Activated naive CD8-positive, alpha-beta T cell treated with anti-CD3 and anti-CD28 coated beads, Interleukin-2, amount 50 U/mL, for 24 hours (primary cell): ENCODE measurements at places on chromosomes 1 and 21.

GRCh38 chr1:209585672-209586071 is 2.2 kb downstream of the CAMK1G start:
- DNase-seq: no peak
- H3K27me3 ChIP-seq: peaks cover 12% of the 10 kb centered on the region
- H3K27ac ChIP-seq: no peak overlapping the region
- no peaks in the 10 kb centered on the region for H3K4me1 ChIP-seq
- no peaks in the 10 kb centered on the region for H3K36me3 ChIP-seq
- H3K4me3 ChIP-seq: no peak overlapping the region

GRCh38 chr1:60942291-60942690 is 140.1 kb upstream of the NFIA start:
- peaks cover 2% of the 10 kb centered on the region for H3K4me1 ChIP-seq
- H3K4me3 ChIP-seq: no peak overlapping the region
- no peak for DNase-seq
- peaks cover 3% of the 10 kb centered on the region for H3K27me3 ChIP-seq
- no peaks in the 10 kb centered on the region for H3K36me3 ChIP-seq

DNA sequence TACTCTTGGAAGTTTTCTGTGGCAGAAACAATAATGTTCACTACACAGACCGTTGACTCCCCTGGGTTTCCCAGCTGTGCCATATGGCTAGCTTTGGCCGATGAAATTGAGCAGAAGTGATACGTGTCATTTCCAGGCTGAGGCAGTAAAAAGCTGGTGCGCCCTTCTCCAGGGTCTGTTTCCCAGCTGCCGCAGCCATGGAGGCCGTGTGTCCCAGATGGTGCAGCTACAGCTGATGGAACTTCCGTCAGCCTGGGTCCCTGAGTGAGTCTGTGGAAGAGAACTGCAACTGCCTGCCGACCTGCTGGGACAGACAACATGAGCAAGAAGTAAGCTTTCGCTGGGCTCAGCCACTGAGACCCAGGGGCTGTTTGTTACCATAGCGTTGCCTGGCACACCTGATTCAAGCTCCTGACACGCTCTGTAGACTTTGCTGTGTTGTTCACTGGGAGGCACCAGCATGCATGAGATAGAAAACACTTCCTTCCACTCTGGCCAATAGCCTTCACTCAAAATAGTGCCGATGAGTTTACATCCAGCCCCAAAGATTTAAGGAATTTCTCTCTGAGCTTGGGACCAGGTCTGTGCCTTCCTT is 116.3 kb upstream of the SLC25A33 start:
- no peaks in the 10 kb centered on the region for H3K36me3 ChIP-seq
- H3K27me3 ChIP-seq: peaks cover 27% of the 10 kb centered on the region
- peaks cover 44% of the 10 kb centered on the region for H3K4me1 ChIP-seq
- H3K27ac ChIP-seq: no peak overlapping the region
- DNase-seq: no peak

GRCh38 chr1:244056577-244056976 is 5.5 kb downstream of the ZBTB18 start:
- no peak for DNase-seq
- no peak overlapping the region for H3K4me3 ChIP-seq
- H3K27me3 ChIP-seq: no peaks in the 10 kb centered on the region
- peaks cover 21% of the 10 kb centered on the region for H3K4me1 ChIP-seq
- no peaks in the 10 kb centered on the region for H3K36me3 ChIP-seq

- H3K36me3 ChIP-seq: no peaks in the 10 kb centered on the region
- H3K27ac ChIP-seq: no peak overlapping the region
- no peak overlapping the region for H3K4me3 ChIP-seq
- peaks cover 9% of the 10 kb centered on the region for H3K27me3 ChIP-seq
- no peak for DNase-seq
- H3K4me1 ChIP-seq: no peaks in the 10 kb centered on the region
Measured at GRCh38 chr1:117685936-117686806, 80.3 kb downstream of the TENT5C start.

GRCh38 chr1:153631047-153632022 is 2.5 kb upstream of the CHTOP start:
- no peak overlapping the region for H3K4me3 ChIP-seq
- no peak for DNase-seq
- H3K36me3 ChIP-seq: peaks cover 16% of the 10 kb centered on the region
- peak overlapping the region; percentile 83 for H3K27ac ChIP-seq

- no peaks in the 10 kb centered on the region for H3K4me1 ChIP-seq
- H3K36me3 ChIP-seq: no peaks in the 10 kb centered on the region
- no peaks in the 10 kb centered on the region for H3K27me3 ChIP-seq
- DNase-seq: no peak
Measured at GRCh38 chr1:94898491-94899385, 28.2 kb downstream of the CNN3 start.

- H3K27ac ChIP-seq: peak overlapping the region; percentile 40
- peaks cover 28% of the 10 kb centered on the region for H3K4me1 ChIP-seq
- DNase-seq: no peak
- peak overlapping the region; percentile 79 for H3K4me3 ChIP-seq
- no peaks in the 10 kb centered on the region for H3K36me3 ChIP-seq
Measured at GRCh38 chr1:64505944-64506655, 36.2 kb downstream of the CACHD1 start.

- no peak overlapping the region for H3K27ac ChIP-seq
- H3K4me1 ChIP-seq: peaks cover 10% of the 10 kb centered on the region
- DNase-seq: no peak
Measured at GRCh38 chr1:98325646-98326440, 335.7 kb upstream of the SNX7 start.

DNA sequence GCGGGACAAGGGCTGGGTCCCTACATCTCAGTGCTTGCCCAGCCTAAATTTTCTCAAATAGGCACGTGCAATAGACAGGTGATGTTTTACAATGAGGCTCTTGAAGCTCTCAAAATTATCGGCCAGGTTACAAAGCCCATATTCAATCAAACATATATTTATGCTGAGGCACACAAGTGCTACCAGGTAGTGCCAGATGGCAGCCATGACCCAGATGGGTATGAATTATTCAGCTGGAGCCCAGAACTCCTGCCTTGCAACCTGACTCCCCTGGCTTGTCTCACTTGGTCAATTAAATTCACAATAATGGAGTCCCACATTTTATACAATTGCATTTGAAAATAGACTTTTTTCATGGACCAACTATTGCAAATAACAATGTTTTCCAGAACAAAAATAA is 12.3 kb upstream of the ADAM30 start:
- no peak overlapping the region for H3K4me3 ChIP-seq
- no peak for DNase-seq
- no peaks in the 10 kb centered on the region for H3K4me1 ChIP-seq
- H3K36me3 ChIP-seq: peaks cover 9% of the 10 kb centered on the region

GRCh38 chr1:231612393-231613089 is 14.0 kb upstream of the DISC1 start:
- H3K36me3 ChIP-seq: peaks cover 5% of the 10 kb centered on the region
- peaks cover 45% of the 10 kb centered on the region for H3K4me1 ChIP-seq
- H3K27ac ChIP-seq: peak overlapping the region; percentile 61
- peak; percentile 39 for DNase-seq
- no peaks in the 10 kb centered on the region for H3K27me3 ChIP-seq

DNA sequence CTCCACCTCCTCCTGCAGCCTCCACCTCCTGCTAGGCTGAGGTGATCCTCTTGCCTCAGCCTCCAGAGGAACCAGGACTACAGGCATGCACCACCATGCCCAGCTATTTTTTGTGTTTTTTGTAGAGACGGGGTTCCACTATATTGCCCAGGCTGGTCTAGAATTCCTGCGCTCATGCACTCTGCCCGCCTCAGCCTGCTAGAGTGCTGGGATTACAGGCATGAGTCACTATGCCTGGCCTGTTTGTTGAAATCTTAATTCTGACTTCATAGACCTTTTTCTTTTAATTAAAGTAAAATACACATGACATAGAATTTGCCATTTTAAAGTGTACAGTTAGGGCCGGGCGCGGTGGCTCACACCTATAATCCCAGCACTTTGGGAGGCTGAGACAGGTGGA is 42.7 kb downstream of the FAAP20 start:
- H3K4me1 ChIP-seq: peaks cover 17% of the 10 kb centered on the region
- no peaks in the 10 kb centered on the region for H3K36me3 ChIP-seq
- no peaks in the 10 kb centered on the region for H3K27me3 ChIP-seq
- H3K27ac ChIP-seq: no peak overlapping the region

DNA sequence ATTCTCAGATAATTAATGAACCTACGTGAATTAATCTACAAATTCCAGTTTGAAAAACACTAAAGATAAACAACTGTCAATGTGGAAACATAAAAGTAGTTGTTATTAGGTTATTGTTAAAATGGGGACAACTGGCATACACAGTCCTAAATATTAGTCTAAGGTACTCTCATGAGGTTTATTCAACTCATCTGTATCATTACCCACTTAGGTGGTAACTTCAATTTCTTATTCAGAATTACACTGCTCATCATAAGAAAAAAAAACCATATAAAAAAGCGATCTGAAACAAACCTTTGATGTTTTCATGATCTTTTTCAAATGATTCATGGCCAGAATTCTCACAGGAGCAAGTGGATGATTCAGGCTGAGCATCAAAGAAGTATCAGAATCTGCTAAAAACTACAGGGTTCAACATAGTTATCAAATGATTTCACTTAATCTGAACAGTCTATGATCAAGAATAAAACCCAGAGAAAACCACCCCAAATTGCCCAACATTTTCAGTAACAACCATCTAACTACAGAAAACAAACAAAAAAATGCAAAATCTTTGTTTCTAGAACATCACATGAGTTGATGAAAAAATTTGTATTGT is 13.7 kb downstream of the HEATR1 start:
- no peak for DNase-seq
- H3K4me3 ChIP-seq: no peak overlapping the region
- H3K36me3 ChIP-seq: peaks cover 66% of the 10 kb centered on the region
- H3K27me3 ChIP-seq: no peaks in the 10 kb centered on the region

DNA sequence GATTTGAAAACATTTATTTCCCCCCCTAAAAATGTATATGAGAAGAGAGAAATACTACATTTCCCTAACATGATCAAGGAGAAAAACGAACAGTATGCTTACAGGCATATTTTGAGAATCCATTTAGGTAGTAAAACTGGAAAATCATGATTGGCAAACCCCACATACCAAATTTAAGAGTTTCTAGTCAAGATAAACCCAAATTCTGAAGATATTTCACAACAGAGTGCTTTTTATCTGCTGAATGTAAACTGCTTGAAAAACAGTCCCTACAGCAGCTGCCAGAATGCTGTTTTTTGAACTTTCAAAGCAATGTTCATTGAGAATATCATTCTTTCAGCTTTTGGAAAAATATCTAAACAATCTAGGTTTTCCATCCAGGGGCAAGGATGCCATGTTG is 31.0 kb downstream of the ASH1L start:
- no peak overlapping the region for H3K4me3 ChIP-seq
- peaks cover 15% of the 10 kb centered on the region for H3K36me3 ChIP-seq
- no peak overlapping the region for H3K27ac ChIP-seq
- H3K27me3 ChIP-seq: no peaks in the 10 kb centered on the region
- H3K4me1 ChIP-seq: peaks cover 49% of the 10 kb centered on the region

- H3K4me1 ChIP-seq: no peaks in the 10 kb centered on the region
- H3K4me3 ChIP-seq: no peak overlapping the region
- no peak overlapping the region for H3K27ac ChIP-seq
- no peaks in the 10 kb centered on the region for H3K36me3 ChIP-seq
Measured at GRCh38 chr1:82625537-82625936, 824.8 kb downstream of the ADGRL2 start.

GRCh38 chr21:42455754-42456440 is 40.1 kb downstream of the RSPH1 start:
- no peak overlapping the region for H3K27ac ChIP-seq
- H3K4me1 ChIP-seq: peaks cover 41% of the 10 kb centered on the region
- no peaks in the 10 kb centered on the region for H3K36me3 ChIP-seq
- H3K27me3 ChIP-seq: no peaks in the 10 kb centered on the region

- H3K27ac ChIP-seq: no peak overlapping the region
- H3K4me3 ChIP-seq: no peak overlapping the region
- no peaks in the 10 kb centered on the region for H3K36me3 ChIP-seq
- DNase-seq: no peak
- H3K27me3 ChIP-seq: no peaks in the 10 kb centered on the region
- peaks cover 14% of the 10 kb centered on the region for H3K4me1 ChIP-seq
Measured at GRCh38 chr1:116869611-116870010, 40.1 kb upstream of the PTGFRN start.

DNA sequence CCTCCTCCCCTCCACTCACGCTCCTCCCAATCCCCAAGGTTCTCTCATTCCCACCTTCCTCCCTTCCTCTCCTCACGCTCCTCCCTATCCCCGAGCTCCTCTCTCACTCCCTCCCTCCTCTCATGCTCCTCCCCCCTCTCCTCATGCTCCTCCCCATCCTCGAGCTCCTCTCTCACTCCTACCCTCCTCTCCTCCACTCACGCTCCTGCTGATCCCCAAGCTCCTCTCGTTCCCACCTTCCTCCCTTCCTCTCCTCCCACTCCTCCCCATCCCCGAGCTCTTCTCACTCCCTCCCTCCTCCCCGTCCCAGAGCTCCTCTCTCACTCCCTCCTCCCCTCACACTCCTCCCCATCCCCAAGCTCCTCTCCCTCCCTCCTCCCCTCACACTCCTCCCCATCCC is 31.4 kb downstream of the PGBD5 start:
- no peak for DNase-seq
- H3K4me3 ChIP-seq: no peak overlapping the region
- H3K27ac ChIP-seq: no peak overlapping the region
- H3K36me3 ChIP-seq: no peaks in the 10 kb centered on the region
- H3K4me1 ChIP-seq: no peaks in the 10 kb centered on the region

GRCh38 chr1:24149866-24150233 is 6.9 kb upstream of the IL22RA1 start:
- peaks cover 19% of the 10 kb centered on the region for H3K4me1 ChIP-seq
- no peak overlapping the region for H3K4me3 ChIP-seq
- peaks cover 43% of the 10 kb centered on the region for H3K27me3 ChIP-seq
- no peak overlapping the region for H3K27ac ChIP-seq
- DNase-seq: peak; percentile 49

DNA sequence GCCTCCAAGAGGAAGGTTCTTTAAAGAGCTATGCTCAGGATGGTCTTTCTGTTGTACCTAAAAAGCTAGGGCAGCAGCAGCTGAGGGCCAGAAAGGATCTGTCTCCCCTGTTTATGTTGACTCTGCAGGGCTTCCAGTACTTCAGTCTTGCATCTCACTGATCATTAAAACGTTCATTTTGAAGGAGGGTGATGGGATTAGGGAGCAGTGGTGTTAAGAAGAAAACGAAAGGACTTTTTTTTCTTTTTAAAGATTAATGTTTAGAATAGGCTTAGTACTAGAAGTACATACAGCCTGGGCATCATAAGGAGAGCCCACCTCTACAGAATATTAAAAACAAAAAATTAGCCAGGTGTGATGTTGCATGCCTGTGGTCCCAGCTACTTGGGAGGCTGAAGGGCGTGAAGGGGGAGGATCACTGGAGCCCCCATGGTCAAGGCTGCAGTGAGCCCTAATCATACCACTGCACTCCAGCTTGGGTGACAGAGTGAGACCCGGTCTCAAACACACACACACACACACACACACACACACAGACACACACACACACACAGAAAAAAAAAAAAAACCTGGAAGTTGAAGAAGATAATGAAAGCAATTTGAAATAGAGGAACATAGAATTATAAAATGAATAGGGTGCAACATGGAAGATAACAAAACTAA is 2.9 kb downstream of the CR1L start:
- no peak overlapping the region for H3K4me3 ChIP-seq
- H3K4me1 ChIP-seq: peaks cover 8% of the 10 kb centered on the region
- DNase-seq: no peak
- no peaks in the 10 kb centered on the region for H3K36me3 ChIP-seq
- H3K27me3 ChIP-seq: peaks cover 10% of the 10 kb centered on the region

- no peak for DNase-seq
- peaks cover 28% of the 10 kb centered on the region for H3K36me3 ChIP-seq
- peak overlapping the region; percentile 74 for H3K27ac ChIP-seq
- H3K4me1 ChIP-seq: peaks cover 69% of the 10 kb centered on the region
- no peak overlapping the region for H3K4me3 ChIP-seq
Measured at GRCh38 chr21:31186916-31187315, 148.6 kb upstream of the KRTAP19-8 start.

- H3K27me3 ChIP-seq: no peaks in the 10 kb centered on the region
- H3K4me3 ChIP-seq: no peak overlapping the region
- H3K27ac ChIP-seq: no peak overlapping the region
- H3K36me3 ChIP-seq: peaks cover 24% of the 10 kb centered on the region
- H3K4me1 ChIP-seq: peaks cover 18% of the 10 kb centered on the region
Measured at GRCh38 chr1:109631513-109632505, 12.2 kb downstream of the AMPD2 start.
